Stimulated activated CD8-positive, alpha-beta memory T cell treated with anti-CD3 and anti-CD28 coated beads, Interleukin-7, amount 100 ng/mL, for 24 hours (primary cell): ENCODE measurements at places on chromosomes 11 and 22.

DNA sequence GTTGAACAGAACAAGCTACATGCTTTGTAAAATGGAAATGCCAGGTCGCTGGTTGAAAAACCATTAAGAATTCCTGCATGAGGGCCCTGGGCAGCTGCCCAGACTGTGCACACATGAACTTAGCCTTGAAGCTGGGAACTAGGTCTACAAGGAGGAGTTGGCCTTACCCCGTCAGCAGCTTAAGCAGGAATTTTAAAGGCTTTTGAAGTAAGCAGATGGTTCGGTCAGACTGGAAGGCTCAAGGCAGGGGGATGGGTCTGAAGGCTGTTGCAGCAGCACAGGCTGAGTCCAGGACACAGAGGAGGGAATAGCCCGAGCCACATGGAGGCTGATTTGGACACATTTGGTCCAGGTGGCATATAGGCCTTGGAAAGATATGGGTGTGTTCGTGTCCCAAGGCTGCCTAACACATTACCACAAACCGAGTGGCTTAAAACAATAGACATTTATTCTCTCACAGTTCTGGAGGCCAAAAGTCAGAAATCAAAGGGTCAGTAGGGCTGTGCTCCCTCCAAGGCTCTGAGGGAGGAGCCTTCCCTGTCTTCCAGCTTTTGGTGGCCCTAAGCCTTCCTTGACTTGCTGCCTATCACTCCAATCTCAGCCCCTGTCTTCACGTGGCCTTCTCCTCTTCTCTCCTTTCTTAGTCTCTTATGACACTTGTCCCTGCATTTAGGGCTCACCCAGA is 11.6 kb downstream of the LIF start:
- no peak for DNase-seq

GRCh38 chr11:123040111-123040432 is 21.9 kb downstream of the HSPA8 start:
- DNase-seq = no peak

DNA sequence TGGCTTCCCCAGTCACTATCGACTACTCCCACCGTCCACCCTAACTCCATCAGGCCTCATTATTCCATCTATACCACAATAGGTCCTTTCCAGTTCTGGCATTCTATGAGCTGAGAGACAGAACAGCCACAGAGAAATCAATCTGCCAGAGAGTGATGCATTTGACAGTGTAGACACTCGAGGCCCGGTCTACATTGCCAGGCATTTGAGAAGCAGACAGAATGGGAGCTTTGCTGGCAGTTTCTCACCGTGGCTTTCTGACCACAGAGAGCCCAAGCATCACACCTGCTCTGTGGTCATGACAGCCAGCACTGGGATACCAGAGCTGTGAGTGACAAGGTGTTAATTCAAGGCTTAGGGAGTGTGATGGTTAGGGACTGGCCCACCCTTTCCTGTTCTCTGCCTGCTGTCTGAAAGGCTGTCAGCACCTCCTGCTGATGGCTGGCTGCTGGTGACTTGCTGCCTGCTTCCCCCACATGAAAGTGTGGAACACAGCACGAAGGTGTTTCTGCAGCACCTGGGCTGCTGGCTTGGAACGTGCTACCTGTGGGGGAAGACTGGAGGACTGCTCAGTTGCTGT is 137.8 kb downstream of the KIRREL3 start:
- DNase-seq = no peak

- no peak for DNase-seq
Observed at GRCh38 chr11:71396548-71397123, 51.6 kb downstream of the DHCR7 start.

- no peak for DNase-seq
Observed at GRCh38 chr22:32693102-32693501, 108.4 kb upstream of the TIMP3 start.

GRCh38 chr11:86999859-87000753 is 37.6 kb upstream of the TMEM135 start:
- DNase-seq = no peak
